ENCODE measurements at places on chromosomes 6 and 20.

- DNase-seq = peak; percentile 40
These were observed 721 bp downstream of the KDM1B start for GRCh38 chr6:18155864-18156421.

DNA sequence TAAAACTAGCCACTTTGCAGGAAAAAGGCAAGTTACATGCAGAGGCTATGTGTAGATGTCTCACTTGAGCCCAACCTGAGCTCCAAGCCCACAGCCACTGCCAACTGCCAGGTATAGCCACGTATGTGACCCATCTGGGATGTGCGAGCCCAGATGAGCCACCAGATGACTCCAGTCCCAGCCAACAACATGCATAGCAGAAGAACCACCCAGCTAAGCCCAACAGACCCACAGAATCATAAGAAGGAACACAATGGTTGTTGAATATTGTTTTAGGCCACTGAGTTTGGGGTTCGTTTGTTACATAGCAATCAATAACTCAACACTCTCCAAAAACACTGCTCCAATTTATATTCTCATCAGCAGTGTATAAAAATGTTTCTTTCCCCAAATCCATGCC lies 16.3 kb downstream of the FAM50B start:
- DNase-seq = no peak

DNA sequence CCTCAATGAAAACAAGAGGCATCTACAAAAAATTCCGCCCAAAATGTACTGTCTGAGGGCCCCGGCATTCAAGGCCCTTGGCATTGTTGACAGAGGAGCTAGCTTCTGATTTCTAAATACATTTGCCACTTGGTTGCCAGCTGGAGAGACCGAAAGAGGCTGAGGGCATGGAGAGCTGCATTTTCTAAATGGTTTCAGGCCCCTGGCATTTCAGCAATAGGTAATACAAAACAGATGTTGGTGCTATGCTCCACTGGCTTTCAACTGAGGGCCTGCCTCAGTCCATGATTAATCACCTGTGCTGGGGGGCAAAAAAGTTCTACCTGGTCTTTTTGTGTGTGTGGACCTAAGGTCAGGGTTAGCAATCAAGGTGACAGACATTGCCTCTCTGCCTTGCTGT lies 79.5 kb upstream of the ISM1 start:
- DNase-seq = no peak

- no peak for DNase-seq
These were observed 179.2 kb upstream of the KHDRBS2 start for GRCh38 chr6:62465206-62465605.

- no peak for DNase-seq
These were observed 119.0 kb upstream of the RNF24 start for GRCh38 chr20:4134355-4134834.

- peak; percentile 15 for DNase-seq
These were observed 154.7 kb upstream of the LAMP5 start for GRCh38 chr20:9359561-9360308.

GRCh38 chr6:79946272-79947190 lies 822 bp downstream of the ELOVL4 start:
- DNase-seq = no peak

GRCh38 chr6:158207422-158207788 lies 39.3 kb downstream of the GTF2H5 start:
- DNase-seq = no peak

- DNase-seq = no peak
These were observed 66.3 kb downstream of the RBM38 start for GRCh38 chr20:57457243-57458095.

DNA sequence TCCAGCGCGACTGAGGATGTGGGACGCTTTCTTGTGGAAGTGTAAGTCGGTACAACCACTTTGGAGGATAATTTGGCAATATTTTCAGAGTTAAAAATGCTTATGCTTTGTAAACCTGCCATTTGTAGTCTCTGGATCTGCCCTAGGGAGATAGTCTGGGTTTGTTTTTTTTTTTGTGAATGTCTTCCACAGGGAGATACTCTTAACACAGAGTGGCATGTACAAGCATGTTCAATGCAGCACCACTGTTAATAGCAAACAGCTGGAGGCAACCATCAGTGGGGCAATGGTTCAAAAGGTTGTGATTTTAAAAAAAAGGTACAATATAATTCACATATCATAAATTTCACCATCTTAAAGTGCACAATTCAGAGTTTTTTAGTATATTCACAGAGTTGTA lies 22.4 kb downstream of the SLC9A8 start:
- no peak for DNase-seq

GRCh38 chr20:41116282-41116956 lies 20.9 kb upstream of the PLCG1 start:
- no peak for DNase-seq

DNA sequence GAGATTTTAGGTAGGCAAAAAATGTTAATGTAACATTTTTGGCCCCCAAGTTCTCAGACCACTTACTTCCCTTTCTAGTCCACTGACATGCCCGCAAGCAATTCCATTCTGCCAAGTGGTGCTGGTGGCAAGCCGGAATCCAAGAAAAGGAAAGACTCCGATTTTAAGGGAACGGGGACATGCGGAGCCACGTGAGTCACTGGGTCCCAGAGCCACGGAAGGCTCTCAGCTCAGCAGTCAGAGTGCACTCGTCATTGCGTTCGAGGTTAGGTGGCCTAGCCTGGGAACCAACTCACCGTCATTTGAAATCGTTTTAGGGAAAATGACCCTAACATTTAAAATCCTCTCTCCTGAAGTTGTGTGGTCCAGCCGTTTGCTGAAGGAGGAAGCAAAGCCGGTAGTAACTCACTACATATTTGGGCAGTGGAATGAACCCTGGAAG lies 711 bp upstream of the SIRT5 start:
- DNase-seq = no peak

- no peak for DNase-seq
These were observed 46.6 kb downstream of the AGPAT4 start for GRCh38 chr6:161227004-161227960.

Data from KG1 (cell line).